ENCODE measurements at places on chromosomes 3 and 15. TPM values are rescaled to one million over a fixed set of nuclear protein-coding genes. Genes with fewer than 3 reads are reported as not detected.

Gene CACNA2D3
- 0.91 TPM for total RNA-seq

Gene IL5RA
- total RNA-seq, result not detected

GRCh38 chr3:107206141-107206540 is 171.1 kb upstream of the CCDC54 start:
- DNase-seq, result peak; percentile 83

DNA sequence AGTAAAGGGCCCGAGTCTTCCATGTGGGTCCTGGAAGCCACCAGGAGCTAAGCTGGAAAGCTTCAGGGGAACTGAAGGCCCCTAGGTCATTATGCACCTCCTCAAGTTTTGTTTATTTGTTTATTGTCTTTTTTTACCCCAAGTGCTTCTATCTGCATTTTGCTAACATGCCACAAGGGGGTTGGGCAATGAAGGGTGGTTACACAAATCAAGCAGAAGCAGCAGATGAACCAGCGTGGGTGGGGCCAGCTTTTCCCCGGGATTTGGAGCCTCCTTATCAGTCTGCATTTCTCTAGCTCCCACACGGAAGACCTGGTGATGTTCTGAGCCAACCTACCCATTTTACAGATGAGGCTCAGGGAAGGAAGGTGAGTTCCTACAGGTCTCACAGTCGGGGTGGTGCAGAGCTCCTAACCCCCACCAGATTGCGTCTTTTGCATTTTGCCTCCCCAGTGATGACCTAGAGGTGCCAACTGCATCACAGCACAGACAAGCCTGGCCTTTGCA is 16.8 kb downstream of the TMC3 start:
- no peak for DNase-seq

- no peak for DNase-seq
Measured at GRCh38 chr15:48800245-48800644, 10.6 kb downstream of the CEP152 start.

DNA sequence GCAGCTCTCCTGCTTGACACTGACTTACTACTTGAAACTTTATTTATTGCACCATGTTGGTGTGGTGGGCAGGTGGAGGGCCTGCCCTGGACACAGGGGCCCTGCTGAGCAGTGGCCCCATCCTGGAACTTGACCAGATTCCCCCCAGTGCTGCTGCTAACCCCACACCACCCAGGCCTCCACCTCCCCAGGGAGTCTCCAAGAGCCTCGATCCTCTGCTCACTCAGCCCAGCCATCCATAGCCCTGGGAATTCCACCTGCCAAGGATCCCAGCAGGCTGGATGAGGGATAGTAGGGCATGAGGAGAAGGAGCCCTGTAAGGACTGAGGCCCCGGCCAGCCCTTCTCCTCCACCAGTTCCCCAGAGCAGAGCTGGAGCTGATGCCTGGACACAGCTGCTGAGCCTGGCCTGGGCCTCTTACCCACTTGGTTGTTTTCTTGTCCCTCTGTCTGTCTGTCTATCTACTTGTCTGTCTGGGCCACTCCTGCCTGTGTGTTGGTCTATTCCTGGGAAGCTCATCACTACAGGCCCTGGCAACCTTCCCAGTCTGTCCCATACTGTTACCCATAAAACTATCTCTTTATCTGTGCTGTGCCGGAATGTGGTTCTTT is 2.8 kb downstream of the CHAC1 start:
- DNase-seq, result no peak

- DNase-seq, result no peak
Measured at GRCh38 chr3:22216601-22217000, 465.6 kb upstream of the ZNF385D start.

DNA sequence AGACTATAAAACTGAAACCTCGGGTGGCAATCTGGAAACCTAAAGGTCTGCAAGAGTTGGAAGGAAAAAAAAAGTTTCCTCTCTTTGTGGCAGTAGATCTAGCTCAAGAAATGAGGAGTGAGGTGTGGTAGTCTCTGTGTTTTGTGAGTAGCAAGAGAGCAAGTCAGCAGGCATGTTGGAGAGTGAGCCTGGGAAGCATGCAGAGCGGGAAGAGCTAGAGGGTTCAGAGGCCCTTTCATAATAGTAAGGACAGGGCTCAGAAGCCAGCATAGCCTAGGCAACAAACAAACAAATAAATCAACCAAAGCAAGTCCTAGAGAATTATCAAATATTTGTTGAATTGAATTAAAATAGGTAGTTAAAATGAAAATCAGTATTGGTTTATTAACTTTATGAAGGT is 189.7 kb upstream of the CBLB start:
- DNase-seq, result peak; percentile 9

DNA sequence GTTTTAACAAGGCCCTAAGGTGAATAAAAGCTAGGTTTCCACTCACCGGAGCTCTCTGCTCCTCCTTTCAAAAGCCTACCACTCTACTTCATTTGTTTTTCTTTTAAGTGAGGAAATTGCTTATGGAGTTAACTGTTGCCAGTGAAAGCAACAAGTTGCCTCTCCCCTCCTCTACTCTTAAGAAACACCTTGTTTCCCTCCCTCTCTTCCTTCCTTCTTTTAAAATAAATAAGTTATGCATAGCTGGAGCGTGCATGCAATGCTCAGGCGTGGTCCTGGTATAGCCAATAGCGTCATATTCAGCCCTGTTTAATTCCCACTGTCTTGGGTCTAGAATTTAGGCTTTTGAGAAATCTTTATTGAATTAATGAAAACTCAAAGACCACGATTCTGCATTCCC is 101.1 kb upstream of the IGF1R start:
- DNase-seq, result no peak

DNA sequence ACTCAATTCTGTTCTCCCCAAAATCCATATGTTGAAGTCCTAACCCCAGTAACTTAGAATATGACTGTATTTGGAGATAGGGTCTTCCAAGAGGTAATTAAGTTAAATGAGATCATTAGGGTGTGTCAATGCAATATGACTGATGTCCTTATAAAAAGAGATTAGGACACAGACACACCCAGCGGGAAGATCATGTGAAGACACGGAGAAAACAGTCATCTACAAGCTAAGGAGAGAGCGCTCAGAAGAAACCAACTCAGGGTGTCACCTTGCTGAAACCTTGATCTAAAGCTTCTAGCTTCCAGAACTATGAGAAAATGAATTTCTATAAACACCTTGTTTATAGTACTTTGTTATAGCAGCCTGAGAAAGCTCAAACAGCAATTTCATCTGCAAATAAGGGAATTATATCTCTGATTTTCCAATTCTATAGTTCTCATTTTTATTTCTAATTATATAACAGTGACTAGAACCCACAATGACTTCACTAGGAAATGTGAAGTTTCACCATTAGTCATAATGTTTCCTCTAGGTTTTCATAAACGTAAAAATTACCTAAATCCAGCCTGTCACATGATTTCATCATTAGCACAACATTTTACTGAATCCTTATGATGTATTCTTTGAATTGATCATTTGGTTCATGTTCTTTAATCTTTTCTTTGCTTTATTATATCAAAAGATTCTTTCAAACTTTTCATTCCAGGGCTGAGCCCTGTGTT is 459.1 kb upstream of the MDFIC2 start:
- DNase-seq, result peak; percentile 2

DNA sequence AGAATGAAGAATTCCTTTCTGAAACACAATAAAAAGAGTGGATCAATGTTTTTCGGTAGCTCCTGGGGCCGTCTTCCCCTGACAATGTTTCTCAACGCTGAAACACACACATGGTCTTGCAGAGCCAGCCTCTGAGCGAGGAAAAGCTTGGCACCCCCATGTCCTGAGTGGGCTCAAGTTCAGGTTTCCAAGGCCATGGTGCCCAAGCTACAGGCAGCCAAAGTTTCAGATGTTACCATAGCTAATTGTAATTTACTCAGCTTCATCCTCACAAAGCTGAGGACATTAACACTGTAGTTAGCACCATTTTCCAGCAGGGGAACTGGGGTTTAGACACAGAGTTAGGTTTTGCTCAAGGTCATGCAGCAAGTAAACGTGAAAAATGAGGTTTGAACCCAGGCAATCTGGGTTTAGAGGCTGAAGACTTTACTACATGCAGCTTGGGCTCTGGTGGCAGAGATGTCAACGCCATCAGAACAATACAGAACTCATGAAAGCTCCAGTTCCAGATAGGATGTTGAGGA is 199.1 kb downstream of the TJP1 start:
- DNase-seq, result no peak

Data from M059J (cell line).